ENCODE measurements at places on chromosomes 11 and 22.

DNA sequence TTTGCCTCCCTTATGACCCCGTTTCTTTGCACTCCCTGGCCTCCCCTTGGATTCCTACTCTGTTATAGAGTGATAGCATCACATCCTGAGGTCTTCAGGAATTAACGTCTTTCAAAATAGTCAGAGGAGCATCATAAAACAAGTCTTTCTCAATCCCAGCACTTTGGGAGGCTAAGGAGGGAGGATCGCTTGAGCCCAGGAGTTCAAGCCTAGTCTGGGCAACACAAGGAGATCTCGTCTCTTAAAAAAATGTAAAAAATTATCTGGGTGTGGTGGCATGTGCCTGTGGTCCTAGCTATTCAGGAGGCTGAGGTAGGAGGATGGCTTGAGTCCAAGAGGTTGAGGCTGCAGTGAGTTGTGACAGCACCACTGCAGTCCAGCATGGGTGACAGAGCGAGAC is 68.7 kb upstream of the AMPD3 start:
- no peak for DNase-seq

DNA sequence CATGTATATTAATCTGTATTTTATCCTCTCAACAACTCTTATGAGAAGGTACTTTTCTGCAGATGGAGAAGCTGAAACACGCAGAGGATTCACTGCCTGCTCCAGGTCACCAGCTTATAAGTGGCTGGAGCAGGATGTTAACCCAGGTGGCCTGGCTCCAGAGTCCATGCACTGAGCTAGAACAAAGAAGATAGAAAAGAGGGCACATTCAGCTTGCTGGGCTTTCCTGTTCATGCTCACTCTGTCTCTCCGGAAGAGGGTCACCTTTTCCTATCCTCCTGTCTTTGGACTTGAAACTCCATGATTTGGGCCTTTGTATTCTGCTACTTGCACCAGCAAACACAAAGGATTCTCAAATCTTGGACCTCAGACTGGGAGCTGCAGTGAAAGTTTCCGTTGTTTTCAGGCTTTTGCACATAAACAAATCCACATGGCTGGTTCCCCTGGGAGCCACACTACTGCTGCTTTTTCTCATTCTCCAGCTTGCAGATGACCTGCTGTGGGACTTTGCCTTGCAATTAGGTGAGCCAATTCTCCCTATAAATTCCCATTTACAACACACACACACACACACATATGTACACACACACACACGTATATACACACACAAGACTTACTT is 117.3 kb upstream of the GRK3 start:
- DNase-seq, result no peak

DNA sequence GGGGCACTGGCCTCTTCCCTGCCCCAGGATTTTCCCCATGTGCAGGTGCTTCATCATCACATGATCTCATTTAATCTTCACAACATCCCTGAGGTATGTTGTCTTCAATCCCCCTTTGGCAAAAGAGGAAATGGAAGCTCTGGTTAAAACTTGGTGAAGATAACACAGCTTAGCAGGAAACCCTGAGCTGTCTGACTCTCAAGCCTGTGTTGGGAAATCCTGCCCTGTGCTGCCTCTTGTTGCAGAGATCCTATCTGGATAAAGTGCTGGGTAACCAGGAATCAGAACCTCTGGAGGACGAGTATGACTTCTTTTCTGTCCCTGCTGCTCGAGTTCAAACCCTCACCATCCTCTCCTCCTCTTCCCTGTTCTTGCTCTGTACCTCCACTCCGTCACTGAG is 13.1 kb upstream of the E2F8 start:
- DNase-seq, result no peak

DNA sequence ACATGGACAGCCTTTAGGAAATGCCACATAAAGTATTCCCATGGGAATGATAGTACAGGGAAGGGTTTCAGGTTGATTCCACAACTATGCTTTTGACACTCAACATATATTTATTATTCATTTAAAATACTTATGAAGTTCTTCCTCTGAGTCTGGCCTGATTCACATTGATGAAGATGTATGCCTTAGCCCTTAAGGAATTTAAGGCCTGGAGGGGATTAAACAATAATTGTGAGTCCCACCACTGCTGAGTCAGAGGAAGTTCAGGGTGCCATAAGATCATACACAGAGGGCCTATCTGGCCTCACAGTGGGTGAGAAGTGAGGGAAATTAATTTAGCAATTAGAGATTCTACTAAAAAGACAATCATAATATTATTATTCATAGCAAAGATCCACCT is 161.1 kb upstream of the SNX19 start:
- DNase-seq, result no peak

GRCh38 chr22:22770280-22770871 is 117.2 kb upstream of the IGLL5 start:
- DNase-seq, result peak; percentile 19

DNA sequence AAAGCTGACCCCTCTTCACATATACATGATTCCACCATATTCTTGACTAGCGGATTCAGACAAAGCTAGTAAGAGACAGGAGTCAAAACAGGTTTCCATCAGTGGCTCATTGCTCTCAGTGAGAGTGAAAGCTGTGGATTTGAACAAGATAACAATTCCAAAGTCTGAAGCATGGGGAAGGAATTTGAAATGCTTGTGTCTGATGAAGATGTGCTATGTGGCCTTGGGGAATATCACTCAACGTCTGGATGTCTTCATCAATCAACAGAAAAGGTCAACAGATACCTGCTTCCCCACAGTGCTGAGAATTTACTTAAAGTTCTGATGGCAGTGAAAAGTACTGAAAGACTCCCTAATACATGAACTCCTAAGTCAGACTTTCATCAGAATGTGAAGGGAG is 46.9 kb upstream of the SESN3 start:
- no peak for DNase-seq
